Substantia nigra (tissue), 51 donors: ENCODE measurements at places on chromosomes 1 and 21.

DNA sequence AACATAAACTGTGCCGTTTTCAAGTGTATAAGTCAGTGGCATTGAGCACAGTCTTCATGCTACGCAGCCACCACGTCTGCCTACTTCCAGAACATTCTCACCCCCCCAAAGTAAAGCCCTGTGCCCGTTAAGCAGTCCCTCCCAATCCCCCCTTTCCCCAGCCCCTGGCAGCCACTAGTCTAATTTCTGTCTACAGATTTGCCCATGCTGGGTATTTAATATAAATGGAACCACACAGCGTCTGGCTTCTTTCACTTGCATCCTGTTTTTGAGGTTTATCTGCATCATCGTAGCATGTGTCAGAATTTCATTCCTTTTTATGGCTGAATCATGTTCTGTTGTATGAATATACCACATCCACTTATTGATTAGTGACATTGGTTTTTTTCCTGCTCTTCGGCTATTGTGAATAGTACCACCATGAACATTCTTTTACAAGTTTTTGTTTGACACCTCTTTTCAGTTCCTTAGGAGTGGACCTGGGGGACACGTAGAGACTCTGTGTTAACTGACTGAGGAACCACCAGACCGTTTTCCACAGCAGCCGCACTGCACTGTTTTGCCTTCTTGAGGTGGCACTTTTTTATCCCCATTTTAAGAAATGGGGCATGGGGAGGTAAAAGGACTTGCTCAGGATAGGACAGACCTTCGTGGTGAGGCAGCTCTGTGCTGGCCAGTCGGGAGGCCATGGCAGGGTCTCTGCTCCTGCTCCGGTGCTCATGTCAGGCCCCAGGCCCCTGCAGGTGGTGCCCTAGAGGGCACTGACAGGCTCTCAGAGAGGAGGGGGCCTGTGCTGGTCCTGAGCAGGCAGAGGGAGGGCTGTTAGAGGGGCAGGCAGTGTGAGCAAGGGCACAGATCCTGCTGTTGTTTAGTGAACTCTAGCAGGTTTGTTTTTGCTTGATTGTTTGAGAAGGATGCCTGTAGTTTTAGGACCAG lies 123.8 kb downstream of the PCBP3 start:
- DNase-seq = no peak

DNA sequence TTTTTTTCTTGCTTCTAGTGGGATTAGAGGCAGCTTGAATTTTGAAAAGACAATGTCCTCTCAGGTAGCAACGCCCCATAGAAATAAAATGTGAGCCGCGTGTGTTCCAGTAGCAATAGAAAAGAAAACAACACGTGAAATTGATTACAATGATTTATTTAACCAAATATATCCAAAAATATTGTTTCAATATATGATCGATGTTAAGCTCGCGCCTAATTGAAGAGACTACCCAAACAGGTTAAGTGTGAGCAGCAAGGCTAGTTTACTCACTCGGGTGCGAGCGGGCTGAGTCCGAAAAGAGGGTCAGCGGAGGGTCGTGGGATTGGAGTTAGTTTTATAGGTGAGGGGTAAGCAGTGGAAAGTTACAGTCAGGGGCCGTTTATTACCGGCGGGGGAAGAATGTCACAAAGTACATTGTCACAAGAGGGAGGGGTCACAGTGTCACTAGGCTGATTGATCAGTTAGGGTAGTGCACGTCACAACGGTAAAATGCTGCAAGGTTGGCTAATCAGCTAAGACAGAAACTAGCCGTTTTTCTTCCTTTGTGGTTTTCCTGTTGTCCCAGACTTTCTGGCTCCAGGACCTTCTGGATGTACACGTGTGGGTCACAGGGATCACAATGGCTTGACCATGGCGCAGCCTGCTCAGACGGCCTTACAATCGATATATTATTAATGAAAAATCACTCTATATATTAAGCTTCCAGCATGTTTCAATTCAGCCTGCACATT lies 697 bp upstream of the ZNF670 start:
- DNase-seq = no peak

DNA sequence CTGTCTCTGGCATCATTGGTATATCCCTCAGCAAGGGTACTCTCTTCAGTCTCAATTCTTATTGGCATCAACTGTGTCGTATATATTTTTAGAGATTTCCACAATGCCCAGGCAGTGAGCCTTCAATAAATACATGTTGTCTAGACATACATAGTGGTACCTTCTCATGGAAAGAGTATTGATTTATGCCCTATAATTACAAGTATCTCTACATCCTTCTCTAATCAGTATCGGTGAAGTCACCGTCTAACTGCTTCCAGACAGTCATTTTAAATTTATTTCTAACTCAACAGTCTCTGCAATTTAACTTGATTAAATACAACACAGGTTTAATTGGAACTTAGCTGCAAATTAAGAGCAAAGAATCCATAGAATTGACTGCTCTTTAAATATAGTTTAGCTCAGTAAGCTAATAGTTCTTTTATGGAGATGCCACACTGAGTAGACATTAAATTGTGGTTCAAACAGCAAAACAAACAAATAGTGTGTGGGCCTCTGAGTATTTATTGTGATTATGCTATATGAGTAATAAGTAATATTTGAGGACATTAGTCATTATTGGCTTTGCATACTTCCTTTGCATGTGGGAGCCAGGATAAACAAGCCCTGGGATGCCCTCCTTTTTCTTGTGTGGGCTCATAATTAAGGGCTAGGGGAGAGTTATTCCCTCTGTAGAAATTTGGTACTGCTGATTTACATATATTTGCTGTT lies 126.9 kb upstream of the DUSP10 start:
- no peak for DNase-seq

DNA sequence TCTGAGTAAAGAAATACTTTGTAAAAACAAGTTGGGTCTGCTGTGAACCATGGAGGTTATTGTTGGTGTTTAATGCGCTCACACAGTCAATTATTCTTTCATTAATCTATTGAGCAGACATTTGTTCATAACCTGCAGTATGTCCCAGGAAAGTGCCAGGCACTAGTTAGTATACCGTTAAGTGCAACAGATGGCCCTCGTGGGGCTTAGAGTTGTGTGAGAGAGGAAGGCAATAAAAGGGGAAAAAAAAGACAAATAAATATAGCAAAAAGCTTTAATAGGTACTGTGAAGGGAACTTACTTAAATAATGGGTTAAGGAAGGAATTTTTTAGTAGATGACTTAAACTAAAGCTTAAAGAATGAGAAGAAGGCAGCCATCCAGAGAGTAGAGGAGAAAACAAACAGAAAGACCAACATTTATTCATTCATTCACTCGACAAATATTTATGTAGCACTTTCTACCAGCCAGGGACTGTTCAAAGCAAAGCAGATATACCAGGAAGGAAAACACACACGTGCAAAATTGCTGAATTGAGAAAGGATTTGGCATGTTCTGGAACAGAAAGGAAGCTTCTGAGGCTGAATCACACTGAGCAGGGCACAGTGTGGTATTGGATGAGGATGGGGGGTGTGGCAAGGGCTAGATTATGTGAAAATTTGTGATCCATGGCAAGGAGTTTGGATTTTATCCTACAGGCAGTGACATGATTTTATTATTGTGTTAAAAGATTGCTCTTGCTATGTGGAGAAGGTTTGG lies 296.1 kb upstream of the SGIP1 start:
- DNase-seq = no peak

DNA sequence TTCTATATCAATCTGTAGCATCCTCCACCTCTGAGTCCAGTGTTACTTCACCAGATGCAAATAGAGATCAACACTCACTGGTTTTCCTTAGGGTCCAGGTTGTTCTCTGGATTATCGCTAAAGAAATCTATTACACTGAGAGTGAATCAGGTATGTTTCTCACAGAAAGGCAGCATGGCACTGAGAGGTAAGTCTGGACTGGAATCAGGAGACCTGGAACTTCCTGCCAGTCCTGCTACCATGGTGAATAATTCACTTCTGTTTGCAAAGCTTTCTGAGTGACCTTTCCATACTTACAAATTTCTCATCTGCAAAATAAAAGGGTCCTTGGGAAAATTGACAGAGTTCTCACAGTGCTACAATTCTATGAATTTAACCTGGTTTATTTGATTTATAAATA lies 1583.3 kb downstream of the MRPL39 start:
- DNase-seq = no peak

GRCh38 chr1:179745131-179745611 lies 2.1 kb downstream of the FAM163A start:
- no peak for DNase-seq

DNA sequence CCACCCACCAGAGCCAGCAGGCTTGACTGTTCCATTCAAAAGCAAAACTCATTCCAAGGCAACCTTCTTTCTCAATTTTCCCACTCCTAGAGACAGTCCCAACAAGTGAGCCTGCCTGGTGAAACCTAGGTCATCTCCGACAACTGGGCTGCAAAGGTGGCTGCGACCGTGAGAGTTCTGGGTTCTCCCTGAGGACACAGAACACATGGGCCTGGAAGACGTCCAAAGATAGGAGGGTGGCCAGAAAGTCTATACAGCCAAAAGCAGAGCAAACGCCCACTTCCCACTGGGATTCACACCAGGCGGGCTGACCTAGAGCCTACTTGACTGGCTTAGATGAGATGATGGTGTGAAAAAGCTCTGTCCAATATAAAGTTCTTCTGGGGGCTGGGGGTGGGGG lies 90.2 kb upstream of the GRIK3 start:
- no peak for DNase-seq

DNA sequence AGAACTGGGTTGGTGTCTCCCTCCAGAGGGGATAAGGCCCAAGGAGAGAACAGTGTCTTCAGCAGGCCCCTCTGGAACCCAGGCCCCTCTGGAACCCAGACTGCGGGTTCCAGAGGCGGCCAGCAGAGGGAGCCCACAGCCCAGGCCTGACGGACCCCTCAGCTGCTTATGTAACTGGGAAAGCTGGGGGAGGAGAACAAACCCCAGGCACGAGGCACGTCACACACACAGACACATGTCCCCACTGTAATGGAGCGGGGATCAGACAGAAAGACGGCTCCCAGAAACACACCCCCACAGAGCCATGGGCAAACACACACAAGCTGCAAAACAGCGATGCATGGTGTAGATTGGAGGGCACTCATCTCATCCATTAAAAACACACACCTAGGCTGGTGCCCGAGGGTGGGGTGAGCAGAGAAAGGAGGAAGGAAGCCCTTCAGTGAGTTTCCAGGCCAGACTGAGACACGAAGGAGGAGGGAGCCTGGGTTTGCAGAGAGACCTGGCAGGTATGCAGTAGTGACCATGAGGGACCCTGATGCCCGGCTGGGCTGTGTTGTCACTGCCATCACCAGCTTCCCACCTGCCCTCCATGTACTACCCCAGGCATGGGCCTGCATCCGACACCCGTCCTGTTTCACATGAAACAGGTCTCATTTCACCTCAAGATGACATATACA lies 2.8 kb upstream of the IGSF8 start:
- DNase-seq = peak; percentile 87
